ENCODE measurements at places on chromosomes 11 and 22.
A peak's percentile ranks its signal among the peaks of the same experiment; 100 is the strongest.

- peak; percentile 79 for DNase-seq
Observed at GRCh38 chr22:37282385-37282677, at the start of gene CYTH4. Gene CYTH4, plus strand, starts transcription at chr22:37282508. Its CDS starts 62 bp downstream, at chr22:37282570.

DNA sequence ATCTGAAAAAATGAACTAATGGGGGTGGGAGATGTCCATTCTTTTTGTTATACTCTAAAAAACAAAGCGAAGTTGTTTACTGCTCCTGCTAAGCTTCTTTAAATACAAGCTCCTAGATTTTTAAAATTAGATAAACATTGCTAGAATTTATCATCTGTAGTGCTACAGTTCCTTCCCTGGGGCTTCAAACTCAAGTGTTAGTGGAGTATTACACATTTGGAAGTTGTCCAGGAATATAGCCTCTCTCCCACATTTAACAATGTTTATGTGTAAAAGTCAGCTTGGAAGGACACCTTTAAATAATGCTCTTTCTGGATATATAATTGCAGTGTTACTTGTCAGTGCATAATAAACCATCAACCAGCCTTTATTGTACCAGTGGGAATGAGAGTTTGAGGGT lies 155.5 kb downstream of the SPON1 start:
- DNase-seq = no peak

GRCh38 chr11:114193730-114194679 lies 102.2 kb upstream of the NNMT start:
- DNase-seq = no peak

DNA sequence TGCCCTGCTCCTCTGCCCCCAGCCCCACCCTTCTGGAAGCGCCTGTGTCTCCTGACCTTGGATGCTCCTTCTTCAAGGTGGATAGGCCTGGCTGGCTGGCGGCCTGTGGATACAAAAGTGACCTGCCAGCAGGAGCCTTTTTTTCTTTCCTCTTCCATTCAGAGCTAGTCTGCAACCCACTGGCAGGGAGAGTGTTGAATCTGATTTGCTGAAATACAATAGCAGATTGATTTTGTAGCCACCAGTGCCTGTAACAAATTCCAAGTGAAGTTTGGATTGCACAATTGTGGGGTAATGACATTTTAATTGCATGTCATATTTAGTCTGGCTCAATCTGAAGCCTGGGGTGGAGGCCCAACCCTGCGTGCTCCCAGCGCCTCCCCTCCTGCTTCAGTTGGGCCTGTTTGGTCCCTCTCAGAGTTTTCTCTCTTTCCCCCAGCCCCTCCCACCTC lies 97.2 kb downstream of the GRIK4 start:
- no peak for DNase-seq

- DNase-seq = no peak
Observed at GRCh38 chr11:1460986-1461825, 25.4 kb downstream of the MOB2 start.

GRCh38 chr11:120931057-120931779 lies 92.7 kb upstream of the TBCEL start:
- DNase-seq = no peak

GRCh38 chr11:82826526-82826925 lies 73.7 kb downstream of the PRCP start:
- no peak for DNase-seq

- DNase-seq = peak; percentile 88
Observed at GRCh38 chr11:67277231-67277961, 11.1 kb downstream of the GRK2 start.

- no peak for DNase-seq
Observed at GRCh38 chr11:2825261-2825888, 60.2 kb downstream of the CDKN1C start.

GRCh38 chr11:113817162-113817561 lies 37.6 kb downstream of the CLDN25 start:
- DNase-seq = no peak

- DNase-seq = no peak
Observed at GRCh38 chr11:88301488-88302140, 35.9 kb downstream of the CTSC start.

- no peak for DNase-seq
Observed at GRCh38 chr22:33666279-33666960, 253.9 kb downstream of the LARGE1 start.

- no peak for DNase-seq
Observed at GRCh38 chr11:132993991-132994502, 538.3 kb downstream of the OPCML start.

DNA sequence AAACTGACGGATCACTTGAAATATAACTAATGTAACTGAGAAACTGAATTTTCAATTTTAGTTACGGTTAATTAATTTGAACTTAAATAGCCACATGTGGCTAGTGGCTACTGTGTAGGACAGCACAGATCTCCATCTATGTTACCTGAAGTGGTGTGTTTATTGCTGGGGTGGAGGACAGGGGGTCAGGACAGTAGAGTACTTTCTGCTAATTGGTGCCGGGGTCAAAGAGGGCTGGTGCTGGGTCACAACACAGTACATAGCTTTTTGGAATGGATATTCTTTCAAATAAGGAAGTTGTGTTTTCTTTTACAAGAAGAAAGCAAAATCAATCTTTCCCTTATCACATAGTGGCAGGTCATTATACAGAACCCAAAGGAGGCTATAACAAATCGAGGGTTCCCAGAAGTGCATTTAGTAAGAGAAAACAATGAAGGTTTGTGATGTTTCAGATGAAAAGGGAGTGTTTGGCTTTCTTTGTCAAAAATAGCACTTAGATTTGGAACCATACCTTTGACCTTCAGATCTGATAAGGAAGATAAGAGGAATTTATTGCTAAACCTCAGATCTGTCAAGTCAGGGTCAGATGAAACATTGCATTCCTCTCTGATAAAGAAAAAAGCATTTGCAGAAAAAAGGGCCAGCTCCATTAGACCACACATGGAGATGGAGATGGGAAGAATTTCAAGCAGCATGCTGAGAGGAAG lies 384.5 kb downstream of the AASDHPPT start:
- no peak for DNase-seq

GRCh38 chr11:71996946-71997345 lies 1.8 kb upstream of the IL18BP start:
- no peak for DNase-seq

GRCh38 chr11:57458060-57458409 lies 2.3 kb upstream of the RTN4RL2 start:
- peak; percentile 46 for DNase-seq

- DNase-seq = no peak
Observed at GRCh38 chr11:33525789-33526188, 174.8 kb downstream of the C11orf91 start.

GRCh38 chr22:38125751-38126201 lies 15.3 kb upstream of the BAIAP2L2 start:
- DNase-seq = no peak

- DNase-seq = peak; percentile 73
Observed at GRCh38 chr22:49992921-49993648, 19.5 kb downstream of the IL17REL start.

GRCh38 chr11:2684581-2684980 lies 15.2 kb downstream of the KCNQ1OT1 start:
- no peak for DNase-seq

GRCh38 chr11:44029507-44029845 lies 18.3 kb upstream of the ACCSL start:
- DNase-seq = no peak

GRCh38 chr11:85867751-85868150 lies 12.6 kb downstream of the CCDC83 start:
- DNase-seq = no peak

DNA sequence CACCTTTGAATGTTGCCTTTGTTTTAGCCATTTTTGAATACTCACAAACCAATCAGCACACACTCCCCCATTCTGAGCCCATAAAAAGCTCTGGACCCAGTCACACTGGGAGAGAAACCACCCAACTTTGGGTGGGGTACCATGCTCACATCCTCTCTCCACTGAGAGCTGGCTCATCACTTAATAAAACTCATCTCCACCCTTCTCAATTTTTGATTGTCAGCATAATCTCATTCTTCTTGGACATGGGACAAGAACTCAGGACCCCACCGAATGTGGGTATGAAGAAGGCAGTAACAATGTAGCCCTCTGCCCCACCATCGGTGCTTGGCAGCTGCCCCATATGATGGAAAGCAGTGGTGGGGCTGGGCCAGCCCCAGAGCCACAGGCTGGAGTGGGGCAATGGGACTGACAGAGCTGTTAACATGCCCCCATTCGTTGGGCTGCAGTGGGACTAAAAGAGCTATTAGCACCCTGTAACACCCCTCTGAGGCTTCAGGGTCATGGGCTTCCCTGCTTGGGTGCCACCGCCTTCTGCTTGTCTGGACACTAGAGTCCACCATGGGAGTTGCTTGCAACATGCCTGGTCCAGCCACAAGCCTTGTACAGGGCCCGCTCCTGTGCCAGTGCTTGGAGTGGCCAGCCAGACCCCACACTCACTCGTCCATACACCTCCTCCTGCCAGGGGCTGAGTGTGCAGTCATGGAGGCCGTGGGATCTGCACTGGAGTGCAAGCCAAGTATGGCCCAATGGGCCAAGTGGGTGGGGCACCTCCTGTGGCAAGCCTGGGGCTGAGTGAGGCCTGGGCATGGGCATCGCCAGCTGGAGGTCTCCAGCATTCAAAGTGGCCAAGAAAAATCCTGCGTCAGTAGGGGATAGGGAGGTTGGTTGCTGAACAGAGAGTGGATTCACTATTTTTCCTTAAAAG lies 471.1 kb downstream of the TBC1D22A start:
- DNase-seq = no peak

Measured in stimulated activated CD4-positive, alpha-beta T cell treated with anti-CD3 and anti-CD28 coated beads, Interleukin-4, amount 100 ng/mL, for 24 hours (primary cell).